Activated CD4-positive, alpha-beta T cell treated with anti-CD3 and anti-CD28 coated beads, Interleukin-10, Interleukin-2, amounts not matched to agents 100 ng/mL and 50 ng/mL, durations not matched to agents 16 hours and 8 hours (primary cell): ENCODE measurements at places on chromosomes 2 and 18.

DNA sequence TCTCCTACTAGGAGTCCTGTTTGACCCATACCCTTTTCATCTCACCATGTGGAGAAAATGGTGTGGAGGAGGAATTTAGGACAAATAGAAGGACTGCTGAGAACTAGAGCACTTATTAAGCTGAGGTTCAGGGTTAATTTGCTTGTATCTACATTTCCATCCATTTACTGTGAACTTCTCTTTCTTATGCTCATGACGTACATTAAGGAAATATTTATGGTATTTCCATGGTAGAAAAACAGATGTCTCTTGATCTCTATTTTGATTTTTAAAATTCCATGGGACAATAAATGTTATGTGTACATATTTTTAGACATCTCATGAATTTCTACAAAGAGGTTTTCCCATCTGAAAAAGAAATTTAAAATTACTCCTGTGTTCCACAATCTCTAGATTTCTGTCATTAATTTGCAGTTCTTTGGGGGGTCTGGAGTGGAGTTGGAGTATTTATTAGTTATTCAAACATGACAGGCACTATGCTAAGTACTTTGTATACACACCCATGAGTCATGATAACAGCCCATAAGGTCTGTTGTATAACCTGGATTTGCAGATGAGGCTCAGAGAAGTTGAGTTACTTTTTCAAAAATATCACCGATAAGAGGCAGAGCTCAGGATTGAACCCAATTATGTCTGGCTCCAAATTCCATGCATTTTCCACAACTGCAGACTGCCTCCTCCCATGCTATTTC lies 112.6 kb downstream of the COPS8 start:
- DNase-seq: no peak

- DNase-seq: no peak
Observed at GRCh38 chr2:118860506-118860905, 13.1 kb upstream of the EN1 start.

- peak; percentile 26 for DNase-seq
Observed at GRCh38 chr2:98828793-98829371, 98.0 kb upstream of the MGAT4A start.

- DNase-seq: no peak
Observed at GRCh38 chr2:150994076-150994475, 267.6 kb downstream of the RBM43 start.

GRCh38 chr2:226057365-226057764 lies 657.9 kb downstream of the NYAP2 start:
- no peak for DNase-seq
